RKO (cell line): ENCODE measurements at places on chromosomes 5 and 9.

DNA sequence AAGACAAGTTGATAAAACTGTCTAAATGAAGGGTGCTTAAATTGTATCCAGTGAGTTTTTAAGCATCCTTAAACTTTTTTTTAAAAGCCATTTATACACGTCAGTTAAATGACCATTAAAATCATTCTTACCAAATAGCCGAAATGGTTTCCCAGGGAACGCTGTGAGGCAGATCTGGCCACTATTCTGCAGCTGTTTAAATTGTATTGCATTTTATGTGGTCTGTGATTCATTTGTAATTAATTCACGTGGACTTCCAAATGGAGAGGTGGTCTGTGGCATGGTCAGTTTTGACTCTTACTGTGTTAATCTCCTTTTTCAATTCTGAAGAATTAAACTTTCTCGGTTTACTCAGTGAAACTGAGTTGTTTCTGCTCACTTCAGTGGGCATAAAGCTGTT is 113.7 kb upstream of the OTULINL start:
- DNase-seq: no peak

- no peak for DNase-seq
Observed at GRCh38 chr5:181164076-181164952, 16.9 kb downstream of the OR2V2 start.

DNA sequence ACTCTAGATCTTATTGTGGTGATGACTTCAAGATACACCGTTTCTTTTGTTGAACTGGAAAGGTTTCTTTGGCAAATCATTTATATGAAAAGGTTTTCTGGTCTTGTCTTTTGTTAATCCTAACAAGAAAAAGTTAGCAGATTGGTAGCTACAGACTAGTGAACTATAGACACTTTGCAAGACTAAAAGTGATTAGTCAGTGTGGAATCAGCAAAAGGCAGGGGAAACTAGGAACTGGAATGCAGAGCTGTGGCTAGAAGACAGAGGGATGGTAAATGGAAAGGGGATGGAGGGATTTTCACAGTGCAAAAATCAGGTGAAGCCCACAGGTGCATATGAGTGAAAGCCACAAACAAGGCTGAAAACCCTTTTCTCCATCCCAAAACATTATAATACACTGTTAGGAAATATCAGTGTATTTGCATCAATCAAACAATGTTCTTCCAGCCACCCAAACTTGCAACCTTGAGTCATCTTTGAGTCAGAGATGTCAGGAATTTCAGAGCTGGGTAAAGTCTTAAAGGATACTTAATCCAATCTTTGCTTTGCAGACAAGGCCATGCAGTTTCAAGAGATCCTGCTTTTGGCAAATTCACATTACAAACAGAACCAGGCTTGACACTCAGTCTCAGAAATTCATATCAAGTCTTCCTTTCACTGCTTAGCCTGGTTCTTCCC is 52.7 kb downstream of the PLK2 start:
- DNase-seq: peak; percentile 7

DNA sequence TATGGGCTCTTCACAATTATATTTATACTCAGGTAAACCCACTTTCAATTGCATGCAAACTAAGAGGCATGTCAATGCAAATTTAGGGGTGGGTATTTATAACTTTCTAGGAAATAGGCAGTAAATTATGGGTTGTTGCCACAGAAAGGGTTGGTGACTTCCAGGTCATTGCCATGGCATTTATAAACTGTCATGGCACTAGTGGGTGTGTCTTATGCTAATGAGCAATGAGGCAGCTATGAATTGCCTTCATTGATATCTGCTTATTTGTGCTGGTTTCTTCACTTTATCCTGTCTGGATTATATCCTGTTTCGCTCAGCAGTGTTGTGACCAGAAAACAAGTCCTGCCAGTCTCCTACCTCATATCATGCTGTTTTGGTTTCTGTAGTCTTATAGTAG is 597.3 kb upstream of the DAB2 start:
- DNase-seq: no peak

GRCh38 chr5:23367874-23368273 is 139.5 kb upstream of the PRDM9 start:
- no peak for DNase-seq

GRCh38 chr5:116492016-116492623 is 82.5 kb downstream of the SEMA6A start:
- DNase-seq: peak; percentile 52

- DNase-seq: peak; percentile 32
Observed at GRCh38 chr5:96209829-96210228, 223.2 kb downstream of the PCSK1 start.

GRCh38 chr5:139808481-139809330 is 13.1 kb downstream of the PSD2 start:
- peak; percentile 14 for DNase-seq

DNA sequence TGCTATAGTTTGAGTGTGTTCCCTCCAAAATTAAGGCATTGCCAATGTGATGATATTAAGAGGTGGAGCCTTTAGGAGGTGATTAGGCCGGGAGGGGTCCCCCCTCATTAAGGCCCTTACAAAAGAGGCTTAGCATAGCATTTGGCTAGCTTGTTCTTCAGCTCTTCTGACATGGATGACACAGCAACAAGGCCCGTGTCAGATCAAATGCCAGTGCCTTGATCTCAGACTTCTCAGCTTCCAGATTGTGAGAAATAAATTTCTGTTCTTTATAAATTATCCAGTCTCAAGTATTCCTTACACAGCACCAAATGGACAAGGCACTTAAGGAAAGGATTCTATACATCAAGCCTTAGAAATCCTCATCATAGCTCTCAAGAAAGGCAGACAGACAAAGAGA is 31.8 kb downstream of the SLC38A9 start:
- DNase-seq: no peak

- no peak for DNase-seq
Observed at GRCh38 chr9:115326461-115326860, 208.5 kb upstream of the TNC start.

GRCh38 chr5:119537704-119538103 is 85.4 kb downstream of the HSD17B4 start:
- DNase-seq: no peak

- DNase-seq: no peak
Observed at GRCh38 chr9:115141612-115142011, 23.7 kb upstream of the TNC start.

DNA sequence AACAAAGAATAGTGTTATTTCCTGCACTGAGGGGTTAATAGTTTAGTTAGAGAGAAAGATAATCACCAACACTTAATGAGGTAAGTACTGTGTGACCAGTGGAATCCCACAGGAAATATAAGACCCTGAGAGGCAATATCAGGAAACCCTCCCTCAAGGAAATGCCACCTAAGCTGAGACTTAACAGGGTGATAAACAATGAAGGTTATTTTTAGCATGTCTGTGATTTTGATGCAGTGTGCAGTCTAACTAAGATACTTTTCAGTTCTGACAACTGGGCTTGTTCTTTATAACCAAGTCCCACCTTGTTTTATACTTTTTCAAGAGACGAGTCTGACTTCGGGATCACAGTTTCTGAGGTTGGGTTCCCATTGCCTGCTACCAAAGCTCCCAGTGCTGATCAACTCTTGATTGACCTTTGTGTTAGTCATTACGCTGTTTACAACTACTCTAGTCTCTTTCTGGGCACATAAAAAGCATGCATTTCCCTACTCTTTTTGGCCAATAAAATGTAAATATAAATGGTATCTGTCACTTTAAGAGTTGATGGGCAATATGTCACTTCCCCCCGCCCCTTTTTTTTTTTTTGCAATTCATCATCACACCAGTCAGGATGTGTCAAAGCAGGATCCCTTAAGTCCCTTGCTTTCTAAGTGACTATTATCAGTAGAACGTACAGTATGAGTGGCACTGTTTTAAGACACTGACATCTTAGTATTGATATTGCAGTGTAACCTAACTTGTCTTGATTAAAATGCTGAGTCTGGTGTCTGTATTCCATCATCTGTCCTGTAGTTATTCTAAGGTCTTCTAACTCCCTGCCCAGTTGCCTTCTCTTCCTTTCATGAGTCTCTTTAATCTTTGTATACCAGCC is 31.4 kb downstream of the C6 start:
- DNase-seq: peak; percentile 8

- no peak for DNase-seq
Observed at GRCh38 chr5:175609526-175609925, 48.3 kb upstream of the HRH2 start.

- peak; percentile 38 for DNase-seq
Observed at GRCh38 chr5:134101686-134102439, 12.6 kb upstream of the TCF7 start.

DNA sequence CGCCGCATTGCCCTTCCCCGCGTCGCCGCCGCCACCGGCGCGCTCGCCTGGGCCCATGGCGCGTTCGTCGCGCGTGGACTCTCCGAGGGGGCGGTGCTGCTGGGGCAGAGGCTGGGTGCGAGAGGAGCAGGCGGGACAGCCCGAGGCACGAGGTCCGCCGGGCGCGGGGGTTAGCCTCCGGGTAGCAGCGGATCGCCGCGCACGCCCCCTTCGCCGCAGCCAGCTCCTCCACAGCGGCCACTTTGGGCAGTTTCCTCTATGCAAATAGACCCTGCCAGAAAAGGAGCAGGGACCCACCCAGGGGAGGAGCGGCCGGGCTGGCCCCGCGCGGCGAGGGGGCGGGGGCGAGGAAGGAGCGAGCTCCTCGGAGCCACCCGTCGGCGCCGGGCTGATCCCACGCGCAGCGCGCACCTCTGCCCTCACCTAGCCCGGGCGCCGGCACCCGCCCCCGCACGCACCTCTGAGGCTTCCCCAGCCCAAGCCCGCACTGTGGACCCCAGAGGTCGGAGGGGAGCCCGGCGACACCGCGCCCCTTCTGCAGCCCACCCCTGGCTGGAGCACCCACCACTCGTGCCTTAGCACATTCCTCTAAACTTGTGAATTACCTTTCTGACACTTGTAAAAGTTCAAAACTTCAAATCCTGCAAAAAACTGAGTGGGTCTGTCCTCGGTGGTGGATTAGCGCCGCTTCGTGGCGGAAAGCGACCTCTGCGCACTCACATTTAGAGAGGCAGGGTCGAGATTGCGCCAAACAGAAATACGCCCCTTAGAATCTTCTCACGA is at the start of gene COL23A1:
COL23A1 (minus strand) TSS at position 253 of the 783 bp plus-strand sequence.
- no peak for DNase-seq

DNA sequence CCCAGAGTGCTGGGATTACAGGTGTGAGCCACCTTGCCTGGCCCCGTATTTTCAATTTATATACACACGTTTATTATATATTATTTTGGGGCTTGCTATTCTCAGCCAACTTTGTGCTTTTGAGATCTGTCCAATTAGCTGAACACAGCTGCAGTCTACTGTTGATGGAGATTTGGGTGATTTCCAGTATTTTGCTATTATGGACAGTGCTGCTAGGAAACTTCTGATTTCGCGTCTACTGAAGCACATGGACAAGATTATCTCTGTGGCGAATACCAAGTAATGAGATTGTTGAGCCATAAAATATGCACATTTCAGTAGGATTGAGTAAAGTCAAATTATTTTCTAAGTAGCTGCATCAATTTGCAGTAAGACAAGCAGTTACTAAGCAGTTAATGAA is 1731.2 kb upstream of the CDH6 start:
- no peak for DNase-seq

- DNase-seq: no peak
Observed at GRCh38 chr9:121478816-121479676, 20.6 kb downstream of the GGTA1 start.

DNA sequence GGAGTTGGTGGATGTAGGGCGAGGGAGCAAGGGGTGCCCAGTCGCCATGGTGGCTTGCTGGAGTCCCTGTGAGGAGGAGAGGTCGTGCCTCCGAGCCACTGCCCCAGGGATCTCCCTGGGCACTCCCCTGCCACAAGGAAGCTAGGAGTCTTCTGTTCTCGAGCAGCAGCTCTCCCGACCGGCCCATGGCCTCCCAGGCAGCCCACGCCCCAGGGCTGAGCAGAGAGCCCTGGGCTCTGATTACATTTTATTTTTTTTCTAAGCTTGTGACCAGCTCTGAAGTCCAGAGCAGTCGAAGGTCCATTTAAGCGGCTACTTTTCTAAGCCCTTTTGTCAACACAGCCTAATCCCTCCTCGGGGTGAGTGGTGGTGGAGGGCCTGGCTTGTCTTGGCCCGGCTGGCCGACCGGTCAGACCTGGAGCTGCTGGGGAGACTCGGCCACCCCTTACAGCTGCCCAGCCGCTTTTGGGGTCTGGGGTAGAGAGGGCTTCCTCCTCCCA is 2.1 kb downstream of the RXRA start:
- no peak for DNase-seq

- DNase-seq: no peak
Observed at GRCh38 chr5:67338421-67338820, 141.8 kb upstream of the CD180 start.

GRCh38 chr5:59418808-59419207 is 474.7 kb downstream of the PDE4D start:
- no peak for DNase-seq

GRCh38 chr5:67165526-67166459 is 30.8 kb downstream of the CD180 start:
- DNase-seq: no peak

GRCh38 chr5:83919071-83920041 is 198.7 kb upstream of the HAPLN1 start:
- DNase-seq: no peak

GRCh38 chr9:126569036-126569435 is 44.7 kb upstream of the LMX1B start:
- peak; percentile 40 for DNase-seq

DNA sequence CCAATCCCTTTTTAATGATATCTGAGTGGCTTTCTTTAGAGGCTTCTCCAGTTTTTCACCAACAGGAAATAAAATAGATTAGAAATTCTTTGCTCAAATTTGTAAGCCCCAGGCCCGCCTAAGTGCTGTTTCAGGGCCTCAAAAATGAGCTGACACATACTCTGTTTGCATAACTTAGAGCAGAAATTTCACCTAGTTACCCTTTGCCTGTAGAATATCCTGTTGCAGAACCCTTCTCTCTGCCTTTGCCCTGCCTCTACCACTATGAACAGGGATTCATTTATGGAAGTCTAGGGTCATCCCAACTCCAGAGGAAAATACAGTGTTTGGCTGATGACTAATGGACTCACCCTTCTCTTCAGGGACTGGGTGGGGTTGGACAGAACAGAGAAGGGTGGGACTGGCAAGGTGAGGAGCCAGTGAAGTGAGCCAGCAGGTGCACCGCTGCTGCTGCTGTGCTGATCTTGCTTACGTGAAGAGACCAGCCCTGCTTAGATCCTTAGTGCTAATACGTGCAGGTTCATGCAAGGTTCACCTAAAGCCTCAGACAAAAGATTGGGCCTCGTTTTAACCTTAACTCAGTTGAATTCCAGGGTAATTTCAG is 22.8 kb downstream of the OSTF1 start:
- no peak for DNase-seq

DNA sequence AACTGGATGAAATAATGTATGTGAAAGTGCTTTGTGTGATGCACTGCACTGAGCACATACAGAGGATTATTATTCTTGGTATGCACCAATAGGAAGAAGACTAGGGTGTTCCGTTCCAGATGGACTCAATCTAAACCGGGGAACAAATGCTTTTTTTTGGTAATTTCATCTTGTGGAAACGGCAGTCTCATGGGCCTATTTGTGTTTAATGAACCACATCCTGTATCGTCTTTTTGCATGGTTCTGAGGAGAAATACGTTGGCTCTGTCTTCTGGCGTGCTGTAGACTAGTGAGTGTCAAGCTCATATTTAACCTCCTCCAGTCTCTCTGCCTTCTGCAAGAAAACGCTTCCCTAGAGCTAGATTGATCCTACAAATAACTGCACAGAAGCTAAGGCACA is 30.0 kb downstream of the TRIM32 start:
- no peak for DNase-seq

- no peak for DNase-seq
Observed at GRCh38 chr5:38782180-38782835, 63.5 kb upstream of the OSMR start.

GRCh38 chr5:33281431-33281843 is 159.3 kb upstream of the TARS1 start:
- no peak for DNase-seq
